ENCODE measurements at places on chromosomes 2 and 18.

DNA sequence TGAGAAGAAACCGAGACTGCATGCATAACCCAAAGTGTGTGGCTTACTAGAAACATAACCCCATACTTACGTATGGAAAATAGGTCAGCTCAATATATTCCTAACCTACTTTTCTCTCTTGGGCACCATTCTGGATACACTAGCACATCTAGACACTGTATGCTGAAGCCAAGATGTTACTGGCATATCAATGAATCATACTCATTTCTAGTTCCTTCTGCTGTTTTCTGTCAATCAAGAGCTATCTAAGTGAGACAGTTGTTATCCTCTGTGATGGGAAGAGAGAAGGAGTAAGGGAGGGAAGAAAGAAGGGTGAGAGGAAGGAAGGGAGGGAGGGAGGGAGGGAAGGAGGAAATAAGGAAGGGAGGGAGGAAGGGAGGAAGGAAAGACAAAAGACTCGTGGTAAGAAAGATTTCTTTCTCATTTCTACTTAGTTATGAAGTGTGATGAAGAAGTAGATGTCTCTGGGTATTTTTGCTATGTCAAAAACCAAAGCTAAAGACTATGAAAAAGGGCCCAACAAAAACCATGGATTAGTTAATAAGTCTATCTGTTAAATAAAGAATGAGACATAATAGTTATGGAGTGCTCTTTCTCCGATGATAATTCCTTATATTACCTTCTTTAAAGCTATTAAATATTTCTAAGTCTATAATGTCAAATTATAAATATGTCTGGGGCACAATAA is 248.4 kb downstream of the ZNF521 start:
- DNase-seq = no peak

GRCh38 chr2:231613331-231613662 is 20.6 kb downstream of the TEX44 start:
- DNase-seq = no peak

DNA sequence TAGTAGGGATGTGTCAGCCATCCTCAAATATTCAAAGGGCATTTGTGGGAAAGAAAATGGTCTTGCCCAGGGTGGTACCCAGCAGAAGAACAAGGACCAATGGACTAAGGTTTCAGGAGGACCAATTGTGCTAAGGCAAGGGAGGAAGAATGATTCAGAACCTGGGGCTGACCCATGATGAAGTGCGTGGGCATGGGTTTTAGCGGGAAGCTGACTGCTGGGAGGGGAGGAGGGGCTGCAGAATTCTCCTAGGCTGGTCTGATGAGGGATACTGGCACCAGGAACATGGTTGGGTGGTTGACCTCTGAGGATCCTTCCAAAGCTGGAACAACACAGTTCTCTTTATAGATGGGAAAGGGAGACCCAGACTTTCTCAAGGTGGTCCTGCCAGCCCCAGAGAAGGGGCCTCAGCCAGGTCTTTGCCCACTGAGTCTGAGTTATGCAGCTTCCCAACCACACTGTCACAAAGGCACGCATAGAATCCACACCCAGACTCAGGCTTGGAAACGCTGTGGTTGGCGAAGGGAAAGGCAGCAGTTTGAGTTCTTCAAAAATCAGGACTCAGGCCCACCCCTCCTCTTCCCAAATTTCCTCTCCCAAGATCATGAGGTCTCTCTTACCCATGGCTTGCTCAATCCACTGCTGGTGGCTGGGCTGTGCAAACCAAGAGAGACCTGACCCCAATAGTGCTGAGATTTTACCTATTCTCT is 37.3 kb downstream of the MARCO start:
- no peak for DNase-seq

- no peak for DNase-seq
Observed at GRCh38 chr2:150548527-150548926, 61.1 kb upstream of the RND3 start.

DNA sequence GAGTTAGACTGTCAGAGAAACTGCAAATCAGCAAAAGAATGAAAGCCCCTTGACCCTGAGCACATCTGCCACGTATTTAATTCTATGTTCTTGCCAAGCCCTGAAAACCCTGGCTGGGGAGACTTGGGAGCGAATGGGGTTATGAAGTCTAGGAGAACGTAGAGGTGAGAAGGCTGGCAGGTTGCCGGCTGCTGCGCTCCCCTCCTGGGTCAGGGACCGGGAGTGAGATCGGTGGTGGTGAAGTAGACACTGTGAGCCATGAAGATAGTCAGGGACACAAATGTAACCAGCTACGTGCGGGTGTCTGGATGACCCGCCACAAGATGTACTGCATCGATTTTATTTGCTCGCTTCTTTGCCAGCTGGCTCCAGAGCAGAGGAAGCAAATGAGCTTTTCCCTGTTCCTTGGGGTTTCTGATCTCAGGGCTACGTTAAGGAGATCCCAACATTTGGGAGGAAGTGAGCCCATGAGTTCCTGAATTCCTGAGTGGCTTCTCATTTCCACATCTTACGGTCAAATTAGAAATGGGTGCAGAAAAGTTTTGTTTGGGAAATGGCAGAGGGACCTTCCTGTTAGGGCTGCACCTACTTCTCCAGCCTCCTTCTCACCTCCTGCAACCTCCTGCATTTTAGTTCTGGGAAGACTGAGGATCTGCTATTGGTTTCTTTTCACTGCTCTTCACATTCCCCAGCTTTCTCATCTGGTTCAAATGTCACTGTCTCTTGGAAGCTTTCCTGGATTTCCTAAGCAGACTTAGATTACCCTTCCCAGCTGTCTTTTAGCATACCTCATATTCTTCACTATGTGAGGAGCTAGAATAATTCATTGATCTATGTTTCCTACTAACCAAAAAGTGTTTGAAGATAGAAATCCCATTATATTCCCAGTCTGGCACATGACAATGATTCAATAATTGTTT is 360.6 kb downstream of the ZNF521 start:
- DNase-seq = no peak

All from activated CD8-positive, alpha-beta memory T cell treated with anti-CD3 and anti-CD28 coated beads for 24 hours (primary cell).